ENCODE measurements at places on chromosomes 16 and 17. TPM values are rescaled to one million over a fixed set of nuclear protein-coding genes. Genes with fewer than 3 reads are reported as not detected.

DNA sequence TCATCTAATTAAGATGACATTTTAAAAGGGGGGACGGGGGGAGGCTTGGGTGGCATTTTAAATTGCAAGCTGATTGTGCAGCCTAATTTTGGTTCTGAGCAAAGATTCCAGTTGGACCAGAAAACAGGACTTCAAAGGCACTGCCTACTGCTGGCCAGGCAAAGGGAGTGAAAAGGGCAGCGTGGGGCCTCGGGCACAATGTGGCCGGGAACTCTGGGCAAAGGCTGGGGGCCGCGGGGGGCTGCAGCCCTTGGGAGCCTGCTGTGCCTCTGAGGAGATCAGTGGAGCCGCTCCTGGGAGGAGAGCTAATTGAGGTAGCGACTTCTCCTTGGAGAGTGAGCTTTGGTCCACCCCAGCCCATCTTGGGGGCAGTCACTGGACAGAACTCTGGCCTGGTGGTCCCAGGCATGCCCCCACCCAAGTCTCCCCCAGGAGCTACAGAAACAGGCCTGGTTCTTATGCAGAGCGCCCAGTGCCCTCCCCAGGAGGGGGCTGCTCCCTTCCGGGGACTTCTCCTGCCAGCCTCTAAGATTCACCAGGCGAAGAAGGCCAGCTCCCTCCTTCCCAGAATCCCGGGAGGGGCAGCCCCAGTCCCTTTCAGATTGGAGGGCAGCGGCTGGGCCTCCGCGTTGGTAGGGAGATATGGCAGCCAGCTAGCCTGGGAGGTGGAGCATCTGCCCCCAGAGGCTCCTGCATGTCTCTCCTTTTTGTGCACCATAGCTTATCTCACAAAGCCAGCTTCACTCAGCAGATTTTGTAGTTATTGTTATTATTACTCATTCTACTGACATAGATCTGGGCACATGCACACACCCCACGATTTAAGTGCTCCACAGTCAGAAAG lies 115.6 kb downstream of the GNAO1 start:
- no peak for DNase-seq

DNA sequence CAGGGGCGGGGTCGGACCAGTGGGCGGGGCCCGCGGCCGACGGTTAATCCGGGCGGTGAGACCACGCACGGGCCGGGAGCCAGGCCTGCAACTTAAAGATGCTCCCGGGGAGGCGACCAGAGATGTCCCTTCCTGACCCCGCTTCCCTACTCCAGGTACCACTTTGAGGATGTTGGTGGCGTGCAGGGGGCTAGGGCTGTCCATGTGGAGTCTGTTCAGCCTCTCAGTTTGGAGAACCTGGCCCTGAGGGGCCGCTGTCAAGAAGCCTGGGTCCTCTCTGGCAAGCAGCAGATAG lies 580 bp downstream of the RANGRF start:
- DNase-seq: no peak

DEXI gene
- 96.9 TPM for total RNA-seq

SULT1A4 gene
- 7.5 TPM for total RNA-seq

CFAP97D1 gene
- 1.1 TPM for total RNA-seq

GRCh38 chr17:66542129-66542966 lies 239.9 kb downstream of the PRKCA start:
- no peak for DNase-seq

DNA sequence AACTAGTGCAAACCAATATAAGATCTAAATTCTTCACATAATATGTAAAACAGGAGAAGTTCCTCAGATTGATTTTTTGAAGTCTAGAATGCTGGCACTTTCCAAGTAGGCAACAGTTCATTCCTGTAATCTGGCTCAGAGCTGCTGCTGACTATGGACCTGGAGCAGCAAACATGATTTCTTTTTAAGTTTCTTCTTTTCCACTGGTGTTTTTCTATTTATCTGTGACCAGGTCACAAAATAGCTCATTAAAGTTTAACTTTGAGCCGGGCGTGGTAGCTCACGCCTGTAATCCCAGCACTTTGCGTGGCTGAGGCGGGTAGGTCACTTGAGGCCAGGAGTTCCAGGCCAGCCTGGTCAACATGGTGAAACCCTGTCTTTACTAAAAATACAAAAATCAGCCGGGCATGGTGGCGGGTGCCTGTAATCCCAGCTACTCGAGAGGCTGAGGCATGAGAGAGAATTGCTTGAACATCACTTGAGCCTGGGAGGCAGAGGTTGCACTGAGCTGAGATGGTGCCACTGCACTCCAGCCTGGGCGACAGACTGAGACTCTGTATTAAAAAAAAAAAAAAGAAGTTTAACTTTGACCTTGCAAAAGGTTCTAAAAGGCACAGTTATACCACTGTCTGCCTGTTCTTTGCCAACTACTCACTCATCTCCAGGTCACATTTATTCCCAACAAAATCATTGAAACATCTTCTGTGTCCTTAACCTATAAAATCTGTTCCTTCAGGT lies 29.4 kb upstream of the SLC13A2 start:
- DNase-seq: no peak

- DNase-seq: no peak
These were observed 1.3 kb downstream of the TTYH2 start for GRCh38 chr17:74214484-74215341.

- DNase-seq: no peak
These were observed 7.3 kb downstream of the FLII start for GRCh38 chr17:18251204-18251603.

- peak; percentile 23 for DNase-seq
These were observed 557.2 kb downstream of the TOX3 start for GRCh38 chr16:51989637-51990230.

- DNase-seq: no peak
These were observed 15.1 kb downstream of the CACNG5 start for GRCh38 chr17:66849851-66850580.

DNA sequence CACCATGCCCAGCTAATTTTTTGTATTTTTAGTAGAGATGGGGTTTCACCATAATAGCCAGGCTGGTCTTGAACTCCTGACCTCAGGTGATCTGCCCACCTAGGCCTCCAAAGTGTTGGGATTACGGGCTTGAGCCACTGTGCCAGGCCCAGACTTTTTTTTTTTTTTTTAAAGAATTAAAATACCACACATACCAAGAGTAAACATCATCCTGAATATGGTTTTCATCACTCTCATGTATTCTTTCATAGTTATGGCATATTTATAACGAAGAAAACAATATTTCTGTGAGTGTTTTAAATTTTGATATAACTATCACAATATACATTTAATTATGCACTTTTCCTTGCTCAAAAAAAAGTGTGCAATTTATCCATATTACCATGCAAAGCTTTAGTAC lies 48.2 kb downstream of the MARVELD3 start:
- no peak for DNase-seq

SLFN12L gene
- 0.23 TPM for total RNA-seq
